ENCODE measurements at places on chromosomes 3 and 15.

DNA sequence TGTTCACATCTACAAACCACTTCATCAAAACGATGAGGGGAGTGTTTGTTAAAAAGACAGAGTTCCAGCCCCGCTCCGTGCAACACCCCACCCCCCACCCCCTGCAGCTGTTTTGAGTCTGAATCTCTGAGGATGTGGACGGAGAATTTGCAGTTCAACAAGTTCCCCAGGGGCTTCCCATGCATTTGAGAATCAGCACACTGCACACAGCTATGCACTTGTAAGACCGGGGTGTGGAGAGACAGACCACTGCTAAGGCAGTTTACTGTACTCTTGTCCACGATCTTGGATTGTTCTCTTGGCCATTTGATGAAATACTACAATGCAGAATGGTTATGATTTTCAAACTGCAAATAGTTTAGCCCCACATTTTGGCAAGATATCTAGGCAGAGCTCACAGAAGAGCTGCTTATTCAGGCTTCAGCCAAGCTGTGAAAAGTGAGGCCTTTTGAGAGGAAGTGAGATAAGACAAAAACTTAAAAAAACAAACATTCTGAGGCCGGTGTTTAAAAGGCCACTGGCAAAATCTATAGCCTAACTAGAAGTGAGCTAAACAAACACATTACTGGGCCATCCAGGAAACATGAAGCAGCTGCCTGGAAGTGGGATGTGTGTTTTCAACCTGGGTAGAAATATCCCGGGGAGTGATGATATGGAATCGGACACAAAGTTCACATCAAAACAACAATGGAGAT lies 308.2 kb upstream of the ADAMTS9 start:
- no peak for DNase-seq

- DNase-seq, result no peak
These were observed 9.1 kb upstream of the BFSP2 start for GRCh38 chr3:133390715-133391114.

DNA sequence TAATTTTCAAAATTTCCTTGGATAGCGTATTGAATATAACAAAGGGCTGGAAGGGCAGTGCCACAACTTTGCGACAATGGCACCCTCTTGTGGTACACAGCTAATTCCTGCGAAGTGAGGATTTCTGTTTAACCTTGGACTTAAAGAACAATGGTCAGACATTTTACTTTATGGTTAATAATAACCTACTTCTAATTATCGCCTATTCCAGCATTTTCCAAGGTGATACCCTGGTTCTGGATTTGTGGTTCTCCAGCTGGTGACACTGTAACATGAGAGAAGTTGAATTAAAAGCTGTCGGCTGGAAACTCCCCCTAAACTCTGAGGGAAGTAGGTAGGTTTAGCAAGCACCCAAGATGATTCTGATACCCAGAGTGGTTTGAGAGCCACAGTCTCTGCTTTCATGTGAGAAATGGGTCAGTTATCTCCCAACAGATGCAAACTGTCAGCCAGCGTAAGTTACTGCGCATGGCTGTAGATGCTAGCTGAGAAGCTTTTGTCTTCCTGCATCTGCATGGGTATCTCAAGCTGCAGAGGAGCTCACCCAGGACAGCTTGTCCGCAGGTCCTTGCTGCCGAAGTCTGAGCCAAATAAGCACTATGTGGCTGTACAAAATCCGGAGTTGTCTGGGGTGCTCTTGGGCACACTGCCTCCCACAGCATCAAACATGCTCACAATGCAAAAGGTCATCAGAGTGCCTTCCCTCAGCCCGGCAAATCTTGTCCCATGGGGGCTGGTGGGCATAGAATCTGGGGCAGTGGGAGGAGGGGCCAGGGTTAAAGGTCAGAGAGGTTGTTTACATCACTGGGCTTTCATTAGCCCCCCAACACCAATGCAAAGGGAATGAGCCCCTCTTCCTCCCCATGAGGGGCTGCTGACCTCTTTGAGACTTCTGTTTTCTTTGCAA lies 6.6 kb upstream of the CHSY1 start:
- DNase-seq, result no peak

- DNase-seq, result no peak
These were observed 31.6 kb downstream of the PYDC2 start for GRCh38 chr3:191492601-191493000.

DNA sequence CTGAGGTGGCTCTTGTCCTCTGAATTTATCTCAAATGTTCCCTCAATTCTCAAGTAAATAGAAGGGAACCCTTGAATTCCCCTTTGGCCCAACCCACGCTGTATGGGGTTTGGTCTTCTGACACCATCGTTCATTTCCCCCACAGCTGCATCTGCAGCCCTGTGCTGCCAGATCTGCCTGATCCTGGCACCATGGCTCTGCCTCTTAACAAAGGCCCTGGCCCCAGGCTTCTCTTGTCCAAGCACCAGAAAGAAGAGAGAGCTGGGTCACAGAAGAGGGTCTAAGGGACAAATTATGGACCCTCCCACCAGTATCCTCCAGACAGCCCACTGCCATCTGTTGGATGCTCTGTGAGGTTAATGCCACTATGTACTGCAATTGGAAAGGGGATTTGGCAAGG lies 1.8 kb downstream of the MAP1A start:
- no peak for DNase-seq

- no peak for DNase-seq
These were observed 352.3 kb downstream of the PTPRG start for GRCh38 chr3:61913701-61914100.

DNA sequence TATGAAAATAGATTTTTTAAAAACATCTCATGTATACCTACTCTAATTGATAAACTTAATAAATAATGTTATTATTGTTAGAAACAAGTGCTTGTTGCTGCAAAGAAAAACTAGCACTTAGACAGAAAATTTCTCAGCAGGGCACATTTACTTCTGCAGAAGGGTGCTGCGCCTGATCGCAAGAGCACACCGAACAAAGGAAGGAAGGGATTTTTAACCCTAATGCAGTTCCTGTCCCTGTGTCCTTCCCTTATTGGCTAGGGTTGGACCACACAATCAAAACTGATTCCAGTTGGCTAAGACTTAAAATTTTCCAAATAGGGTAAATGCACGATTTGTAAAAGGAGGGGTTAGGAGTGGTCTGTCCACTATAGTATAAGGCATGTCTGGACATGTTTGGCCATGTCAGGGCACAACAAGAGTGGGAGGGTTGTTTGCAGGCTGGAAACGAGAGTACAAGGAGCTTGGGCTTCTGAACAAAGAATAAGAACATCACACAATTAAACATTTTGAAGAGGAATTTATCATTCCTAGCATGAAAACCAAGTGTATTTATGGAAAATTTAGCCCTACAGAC lies 4.7 kb downstream of the DTWD1 start:
- no peak for DNase-seq

DNA sequence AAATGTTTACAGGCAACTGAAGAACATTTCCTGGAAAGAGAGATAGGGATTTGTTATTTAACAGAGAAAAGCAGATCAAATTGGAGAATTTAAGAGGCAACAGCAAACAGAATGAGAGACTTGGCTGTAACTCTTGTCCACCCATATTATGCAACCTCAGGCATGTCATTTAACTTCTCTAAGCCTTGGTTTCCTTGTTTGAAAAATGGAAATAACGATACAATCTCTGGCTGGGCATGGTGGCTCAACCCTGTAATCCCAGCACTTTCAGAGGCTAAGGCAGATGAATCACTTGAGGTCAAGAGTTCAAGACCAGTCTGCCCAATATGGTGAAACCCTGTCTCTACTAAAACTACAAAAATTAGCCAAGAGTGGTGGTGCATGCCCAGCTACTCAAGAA lies 23.7 kb downstream of the ARRDC4 start:
- DNase-seq, result no peak

DNA sequence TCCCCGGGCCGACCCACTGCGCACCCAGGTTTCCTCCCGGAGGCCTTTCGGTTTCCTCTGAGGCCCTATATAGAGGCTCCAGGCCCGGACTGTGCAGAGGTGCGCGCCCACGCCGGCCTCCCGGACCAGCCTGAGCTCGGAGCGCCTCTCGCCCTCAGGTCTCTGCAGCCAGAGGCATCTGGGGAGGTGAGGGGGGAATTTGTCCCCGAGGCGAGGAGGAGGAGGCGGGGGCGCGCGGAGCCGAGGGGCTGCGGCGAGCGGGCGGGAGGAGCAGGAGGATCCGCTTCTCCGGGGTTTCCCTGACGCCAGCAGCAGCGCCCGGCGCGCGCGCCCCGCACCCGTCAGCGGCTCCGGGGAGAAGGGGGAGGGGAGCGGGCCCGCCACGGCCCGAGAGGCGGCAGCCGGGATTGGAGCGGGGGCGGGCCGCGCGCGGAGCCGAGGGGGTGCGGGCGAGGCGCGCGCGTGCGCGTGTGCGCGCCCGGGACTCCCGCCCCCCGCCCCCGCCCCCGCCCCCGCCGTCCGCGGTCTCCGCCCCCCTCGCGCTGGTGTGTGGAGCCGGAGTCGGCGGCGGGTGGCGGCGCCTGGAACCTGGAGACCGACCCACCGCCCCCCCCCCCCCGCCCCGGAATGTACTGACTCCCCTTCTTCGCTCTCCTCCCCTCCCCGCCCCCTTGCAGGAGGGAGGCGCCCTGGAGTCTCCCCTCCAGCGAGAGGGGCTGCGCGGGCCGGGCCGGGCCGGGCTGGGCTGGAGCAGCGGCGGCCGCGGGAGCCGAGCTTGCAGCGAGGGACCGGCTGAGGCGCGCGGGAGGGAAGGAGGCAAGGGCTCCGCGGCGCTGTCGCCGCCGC lies at the start of gene NEO1:
TSS of gene NEO1 (plus strand) at position 657 of the 846 bp plus-strand sequence. CDS start 213 bp downstream, outside the sequence.
- DNase-seq, result peak; percentile 86

GRCh38 chr3:21751886-21752285 lies 876 bp upstream of the ZNF385D start:
- DNase-seq, result no peak

DNA sequence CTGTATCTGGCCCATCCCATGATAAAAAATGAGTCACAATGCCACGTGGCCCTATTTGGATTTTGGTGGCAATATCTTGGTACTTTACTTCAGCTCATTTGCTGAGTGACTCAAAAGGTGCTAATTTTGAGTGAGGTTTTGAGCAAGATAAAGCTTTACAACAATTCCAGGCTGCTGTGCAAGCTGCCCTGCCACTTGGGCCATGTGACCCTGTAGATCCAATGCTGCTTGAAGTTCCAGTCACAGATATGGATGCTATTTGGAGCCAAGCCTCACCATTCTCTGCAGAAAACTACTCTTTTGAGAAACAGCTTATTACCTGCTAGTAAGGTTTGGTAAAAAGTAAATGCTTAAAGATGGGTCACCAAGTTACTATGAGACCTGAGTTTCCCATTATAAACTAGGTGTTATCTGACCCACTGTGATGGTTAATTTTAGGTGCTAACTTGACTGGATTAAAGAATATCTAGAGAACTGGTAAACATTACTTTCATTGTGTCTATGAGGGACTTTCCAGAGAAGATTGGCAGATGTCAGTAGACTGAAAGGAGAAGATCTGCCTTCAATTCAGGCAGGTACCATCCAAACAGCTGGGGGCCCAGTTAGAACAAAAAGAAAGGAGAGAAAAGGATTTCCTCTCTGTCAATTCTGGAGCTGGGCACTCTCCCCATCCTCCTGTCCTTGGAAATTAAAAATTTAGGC lies 1083.9 kb downstream of the DIPK2A start:
- DNase-seq, result no peak

DNA sequence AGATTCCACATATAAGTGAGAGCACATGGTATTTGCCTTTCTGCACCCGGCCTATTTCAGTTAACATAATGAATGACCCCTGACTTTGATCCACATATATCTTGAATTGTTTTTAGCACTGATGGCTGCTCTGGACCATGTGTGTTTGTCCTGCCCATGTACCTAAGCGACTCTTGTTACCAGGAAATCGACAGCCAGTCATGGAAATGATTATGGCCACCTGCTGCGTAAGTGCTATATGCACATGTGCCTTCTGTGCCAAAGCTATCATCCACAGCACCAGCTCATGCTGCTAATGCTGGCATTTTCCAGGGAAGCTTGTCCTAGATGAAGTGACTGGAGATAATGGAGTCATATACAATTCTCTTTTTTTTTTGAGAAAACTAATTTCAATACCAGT lies 103.7 kb downstream of the PEX5L start:
- DNase-seq, result no peak

GRCh38 chr15:78079298-78080087 lies 2.0 kb upstream of the TBC1D2B start:
- no peak for DNase-seq

- no peak for DNase-seq
These were observed 24.6 kb downstream of the MYEF2 start for GRCh38 chr15:48153526-48153925.

GRCh38 chr3:69770219-69770618 lies 31.0 kb downstream of the MITF start:
- DNase-seq, result no peak

- no peak for DNase-seq
These were observed 8.5 kb downstream of the TBC1D2B start for GRCh38 chr15:78069052-78069414.

- no peak for DNase-seq
These were observed 266.3 kb downstream of the SI start for GRCh38 chr3:164812042-164812441.

- no peak for DNase-seq
These were observed 326.2 kb downstream of the RYR3 start for GRCh38 chr15:33636958-33637357.

- no peak for DNase-seq
These were observed 783.0 kb upstream of the ARPP21 start for GRCh38 chr3:34856081-34856947.

DNA sequence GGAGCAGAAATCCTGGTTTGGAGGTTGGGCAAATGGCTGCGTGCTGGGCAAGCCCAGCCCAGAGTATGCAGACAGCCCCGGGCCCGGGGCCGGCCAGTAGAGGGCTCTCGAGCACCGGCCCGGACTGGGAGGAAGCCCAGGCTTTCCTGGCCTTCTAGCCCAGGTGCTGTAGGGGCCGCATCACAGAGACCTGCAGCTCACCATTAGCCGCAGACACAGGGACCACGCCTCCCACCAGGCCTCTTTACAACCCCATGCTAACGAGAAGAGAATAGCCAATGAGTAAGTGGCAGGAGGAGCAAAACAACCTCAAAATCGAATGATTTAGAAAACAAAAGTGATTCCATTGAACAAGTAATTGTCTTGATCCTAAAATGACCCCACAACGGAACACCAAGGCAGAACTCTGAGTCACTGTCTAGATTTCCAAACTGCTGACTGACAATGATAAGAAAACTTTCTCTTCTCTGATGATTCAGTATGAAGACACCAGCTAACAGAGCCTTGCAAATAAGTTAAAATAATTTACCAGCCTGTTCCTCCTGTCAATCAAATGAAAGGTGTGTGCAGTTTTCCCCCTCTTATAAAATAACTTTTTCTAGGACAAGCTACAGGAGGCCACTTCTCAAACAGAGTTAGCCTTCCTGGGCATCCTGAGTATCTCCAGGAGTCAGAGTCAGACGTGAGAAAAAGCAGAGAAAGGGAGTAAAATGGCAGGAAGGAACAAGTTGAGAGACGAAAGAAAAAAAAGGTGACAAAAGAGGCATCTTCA lies 102.2 kb downstream of the DGKG start:
- peak; percentile 66 for DNase-seq

- no peak for DNase-seq
These were observed 43.3 kb downstream of the TGFBR2 start for GRCh38 chr3:30649572-30650318.

GRCh38 chr15:69801144-69801543 lies 296.6 kb downstream of the TLE3 start:
- no peak for DNase-seq

- no peak for DNase-seq
These were observed 156.6 kb downstream of the MECOM start for GRCh38 chr3:169506956-169507355.

Data from natural killer cell treated with Interleukin-12 subunit alpha and Interleukin-12 subunit beta and Interleukin-15 and Interleukin-18, amount 100 ng/mL, for 72 hours (primary cell).